ENCODE measurements at places on chromosomes 5 and 9.

- DNase-seq: no peak
Measured at GRCh38 chr5:151022511-151023018, 2.2 kb downstream of the GPX3 start.

DNA sequence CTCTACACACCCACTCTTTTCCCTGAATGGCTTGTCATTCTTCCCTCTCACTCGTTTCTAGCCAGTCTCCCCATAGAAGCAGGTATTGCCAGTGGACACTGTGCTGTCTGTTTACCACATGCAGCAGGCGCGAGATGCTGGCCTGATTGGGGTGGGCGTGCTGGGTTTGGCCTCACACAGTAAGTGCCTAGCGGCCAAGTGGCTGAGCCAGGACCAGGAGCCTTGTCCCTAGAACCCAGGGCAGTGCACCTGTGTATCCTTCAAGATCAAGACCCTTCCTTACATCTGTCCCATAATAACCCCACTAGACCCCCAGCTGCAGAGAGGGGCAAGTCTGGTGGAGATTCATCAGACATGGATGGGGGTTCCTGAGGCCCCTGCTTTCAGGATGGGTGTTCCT lies 112.8 kb upstream of the IRX4 start:
- no peak for DNase-seq

GRCh38 chr5:119367502-119368237 lies 11.9 kb downstream of the TNFAIP8 start:
- DNase-seq: no peak

- DNase-seq: no peak
Measured at GRCh38 chr5:97624886-97625285, 441.8 kb upstream of the RIOK2 start.

DNA sequence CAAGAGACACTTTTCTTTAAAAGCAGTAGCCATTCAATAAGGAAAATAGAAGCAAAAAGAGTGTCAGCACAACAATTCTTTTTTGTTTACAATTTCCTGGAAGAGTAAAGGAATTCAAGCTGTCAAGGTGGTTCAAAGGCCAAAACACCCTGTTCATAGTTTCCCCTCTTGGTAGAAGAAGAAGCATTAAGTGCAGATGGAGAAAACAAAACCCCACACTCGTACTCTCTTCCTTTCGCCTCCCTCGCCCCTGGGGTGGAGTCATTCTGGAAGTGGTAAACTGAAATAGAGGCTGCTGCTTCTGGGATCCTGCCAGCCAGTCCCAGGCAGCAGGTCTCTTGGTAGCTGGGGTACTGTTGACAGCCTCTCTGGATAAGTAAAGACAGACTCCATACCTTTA lies 105.0 kb downstream of the ANKRD55 start:
- no peak for DNase-seq

- DNase-seq: no peak
Measured at GRCh38 chr9:129146441-129146941, 31.6 kb downstream of the IER5L start.

GRCh38 chr9:23682891-23683431 lies 143.1 kb downstream of the ELAVL2 start:
- no peak for DNase-seq

DNA sequence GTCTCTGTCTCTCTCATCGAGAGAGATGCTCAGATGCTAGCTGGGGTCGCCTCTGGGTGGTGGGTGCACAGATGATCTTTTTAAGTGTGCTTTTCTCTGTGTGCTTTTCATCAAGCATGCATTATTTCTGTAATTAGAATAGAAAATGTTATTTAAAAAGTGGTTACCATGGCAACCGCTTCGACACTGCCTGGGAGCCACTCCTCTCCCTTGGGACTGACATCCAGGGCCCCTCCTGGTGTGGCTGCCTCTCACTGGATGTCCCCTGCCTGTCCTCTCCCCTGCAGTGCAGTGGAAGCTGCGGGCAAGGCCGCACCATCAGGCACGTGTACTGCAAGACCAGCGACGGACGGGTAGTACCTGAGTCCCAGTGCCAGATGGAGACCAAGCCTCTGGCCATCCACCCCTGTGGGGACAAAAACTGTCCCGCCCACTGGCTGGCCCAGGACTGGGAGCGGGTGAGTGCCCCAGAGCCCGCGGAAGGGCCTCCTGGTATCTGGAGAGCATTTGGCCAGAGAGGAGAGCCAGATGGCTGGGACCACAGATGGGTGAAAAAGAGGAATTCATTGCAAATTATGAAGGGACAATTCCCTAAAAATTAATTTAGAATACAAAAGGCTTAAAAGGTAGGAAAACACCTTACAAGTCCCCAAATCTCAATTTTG lies 34.7 kb downstream of the ADAMTSL2 start:
- DNase-seq: no peak

- DNase-seq: no peak
Measured at GRCh38 chr9:29211580-29212396, 1638.5 kb upstream of the C9orf72 start.

GRCh38 chr5:179306191-179307012 lies 38.9 kb downstream of the ADAMTS2 start:
- no peak for DNase-seq

DNA sequence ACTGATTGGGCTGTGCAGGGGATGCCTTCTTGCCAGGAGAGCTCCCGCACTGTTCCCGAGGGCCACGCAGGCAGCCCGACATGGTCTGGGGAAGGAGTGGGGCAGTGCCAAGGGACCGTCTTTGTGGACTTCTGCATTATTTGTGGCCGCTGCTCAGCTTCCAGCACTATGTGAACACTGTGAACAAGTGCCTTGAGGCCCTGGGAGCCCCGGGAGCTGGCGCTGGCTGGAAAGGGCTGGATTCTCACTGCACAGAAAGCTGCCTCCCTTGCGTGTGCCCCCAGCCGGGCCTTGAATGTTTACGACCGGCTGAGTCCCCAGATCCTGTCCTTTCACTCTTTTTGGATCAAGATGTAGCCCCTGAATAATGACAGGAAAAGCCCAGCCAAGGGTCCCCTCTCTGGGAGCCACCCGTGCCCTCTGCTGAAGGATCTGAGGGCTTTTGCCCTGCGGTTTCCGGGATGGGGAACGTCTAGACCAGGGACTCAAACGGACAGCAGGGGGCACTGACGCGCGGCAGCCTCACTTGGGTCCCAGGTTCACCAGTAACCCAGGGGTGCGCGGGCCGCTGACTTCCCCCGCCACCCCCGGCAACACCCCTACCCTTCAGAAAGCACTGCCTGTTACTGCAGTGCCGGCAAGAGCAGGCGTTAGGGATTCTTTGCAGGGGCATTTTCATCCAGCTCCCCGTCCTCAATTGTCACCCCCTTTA lies 98.9 kb upstream of the FCN2 start:
- DNase-seq: no peak

- DNase-seq: no peak
Measured at GRCh38 chr9:20929276-20929675, 102.2 kb downstream of the HACD4 start.

- no peak for DNase-seq
Measured at GRCh38 chr5:109660301-109660700, 29.4 kb upstream of the MAN2A1 start.

DNA sequence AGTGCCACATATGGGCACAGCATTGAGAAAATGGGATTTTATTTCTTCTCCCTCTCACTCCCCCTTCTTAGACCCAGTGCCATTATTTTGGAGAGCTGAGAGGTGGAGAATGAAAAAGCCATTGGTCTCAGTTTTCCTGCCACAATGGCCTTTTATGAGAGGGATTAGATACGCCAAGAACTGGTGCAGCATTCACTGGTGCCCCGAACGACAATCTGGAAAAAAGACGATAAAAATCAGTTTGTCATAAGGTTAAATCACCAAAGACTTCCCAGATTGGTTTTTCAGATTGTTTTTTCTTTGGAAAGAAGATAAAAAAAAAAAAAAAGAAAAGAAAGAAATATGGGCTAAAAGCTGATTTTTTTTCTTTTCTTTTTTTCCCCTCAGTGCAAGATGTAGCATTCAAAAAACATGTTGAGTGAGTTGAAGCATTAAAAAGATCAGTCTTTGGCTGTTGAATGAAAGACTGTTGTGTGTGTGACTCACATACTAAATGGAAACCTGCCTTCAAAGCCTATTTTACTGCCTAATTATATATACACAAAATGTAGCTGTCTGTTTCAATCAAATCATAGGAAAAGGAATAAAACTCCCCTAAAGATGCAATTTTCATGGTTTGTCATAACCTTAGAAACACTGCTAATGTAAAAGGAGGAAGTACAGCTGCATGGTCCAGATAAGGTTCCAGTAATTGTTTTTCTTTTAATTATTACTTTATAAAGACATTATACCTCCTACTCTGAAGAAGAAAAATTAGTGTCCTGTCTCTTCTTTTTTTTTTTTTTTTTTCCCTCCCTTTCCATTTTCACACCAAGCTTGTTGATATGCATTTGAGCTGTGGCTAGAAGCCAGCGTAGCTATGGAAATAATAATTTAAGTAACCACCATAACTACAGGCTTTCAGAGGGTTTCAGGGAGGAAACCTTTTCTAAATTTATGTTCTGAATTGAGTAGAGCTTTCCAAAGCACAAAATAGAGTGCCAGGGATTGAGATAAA lies 27.2 kb upstream of the ZNF608 start:
- DNase-seq: no peak

DNA sequence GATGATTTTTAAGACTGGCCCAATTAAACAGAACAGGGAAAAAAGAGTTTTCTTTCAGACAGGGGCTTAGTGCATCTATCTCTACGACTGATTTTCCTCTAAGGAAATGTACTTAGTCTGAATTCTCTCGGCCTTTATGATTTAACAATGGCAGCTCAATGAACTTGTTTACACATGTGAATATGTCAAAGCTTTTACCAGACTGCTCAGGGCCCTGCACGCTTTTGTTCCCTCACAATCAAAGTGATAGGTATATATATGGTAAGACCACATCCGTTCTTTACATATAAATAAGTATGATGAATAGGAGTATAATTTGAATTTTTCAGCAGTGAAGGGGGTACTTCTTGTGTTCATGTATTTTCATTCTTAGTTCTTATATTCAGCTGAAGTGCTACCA lies 27.6 kb downstream of the LEAP2 start:
- no peak for DNase-seq

DNA sequence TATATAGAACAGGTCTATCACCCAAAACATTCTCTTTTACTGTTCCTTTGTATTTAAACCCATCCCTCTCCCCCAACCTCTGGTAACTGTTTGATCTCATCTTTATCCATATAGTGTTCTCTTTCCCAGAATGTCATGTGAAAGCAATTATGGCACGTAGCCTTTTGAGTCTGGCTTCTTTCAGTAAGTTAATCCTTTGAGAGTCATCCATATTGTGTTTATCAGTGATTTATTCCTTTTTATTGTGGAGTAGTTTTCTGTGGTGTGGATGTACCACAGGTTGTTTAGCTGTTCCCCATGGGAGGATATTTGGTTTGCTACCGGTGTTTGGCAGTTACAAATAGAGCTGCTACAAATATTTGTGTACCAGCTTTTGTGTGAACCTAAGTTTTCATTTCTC lies 38.0 kb downstream of the HMGXB3 start:
- DNase-seq: no peak

DNA sequence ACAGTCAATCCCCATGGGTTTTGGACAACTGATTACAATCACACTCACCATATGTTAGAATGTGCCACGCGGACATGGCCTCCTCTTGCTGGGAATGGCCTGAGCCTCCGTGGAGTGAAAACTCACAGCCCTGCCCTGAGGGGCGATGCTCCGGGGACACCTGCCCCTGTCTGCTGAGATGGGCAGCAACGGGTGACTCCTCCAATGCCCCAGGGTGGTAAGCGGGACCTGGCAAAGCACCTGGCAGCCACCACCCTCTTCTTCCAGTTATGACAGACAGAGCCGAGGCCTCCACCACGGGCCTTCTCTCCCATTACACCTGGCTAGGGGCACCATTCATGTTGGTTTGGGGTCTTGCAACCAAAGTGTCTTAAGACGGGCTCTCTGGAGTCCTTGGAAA lies 94.9 kb upstream of the COL5A1 start:
- no peak for DNase-seq

GRCh38 chr5:77743181-77743580 lies 33.0 kb downstream of the TBCA start:
- no peak for DNase-seq

GRCh38 chr5:131142970-131143617 lies 22.0 kb downstream of the HINT1 start:
- DNase-seq: no peak

DNA sequence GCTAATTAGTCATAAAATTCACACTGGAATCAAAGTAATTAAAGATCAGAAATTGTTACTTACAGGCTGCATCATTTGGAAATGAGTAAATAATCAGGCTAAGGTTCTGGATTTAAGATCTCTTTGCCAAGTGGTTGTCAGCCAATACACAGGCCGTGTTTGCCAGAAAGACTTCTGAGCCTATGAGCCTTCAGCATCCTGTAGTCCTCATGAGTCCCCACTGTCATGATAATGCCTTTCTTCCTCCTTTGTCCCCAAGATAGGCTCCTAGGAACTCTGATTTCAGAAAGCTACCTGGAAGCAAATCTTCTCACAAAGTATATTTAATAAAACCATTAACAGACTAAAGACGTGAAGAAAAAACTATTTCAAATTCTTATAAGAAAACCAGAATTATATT lies 810.5 kb downstream of the DNAH5 start:
- DNase-seq: no peak

- no peak for DNase-seq
Measured at GRCh38 chr5:17213938-17214337, 3.5 kb upstream of the BASP1 start.

GRCh38 chr9:122071715-122072114 lies 21.4 kb downstream of the TTLL11 start:
- no peak for DNase-seq

- no peak for DNase-seq
Measured at GRCh38 chr5:60945813-60946187, 795 bp downstream of the NDUFAF2 start.

DNA sequence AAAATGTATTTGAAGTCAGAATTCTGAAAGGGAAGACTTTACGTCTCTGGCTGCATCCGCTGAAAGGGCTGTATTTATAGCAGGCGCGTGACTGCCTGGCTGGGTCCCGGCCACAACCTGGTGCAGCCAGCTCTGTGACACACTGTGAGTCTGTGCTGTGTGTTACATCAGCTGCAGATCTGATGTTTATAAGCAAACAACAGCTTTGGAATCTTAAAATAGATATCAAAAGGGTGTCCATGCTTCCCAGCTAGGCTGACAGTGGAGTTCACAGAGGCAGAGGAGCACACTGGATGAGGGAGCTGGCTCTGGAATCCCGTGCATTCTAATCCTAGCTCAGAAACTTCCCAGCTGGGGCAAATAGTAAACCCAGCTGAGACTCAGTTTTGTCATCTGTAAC lies 433.4 kb upstream of the BRINP1 start:
- DNase-seq: no peak

DNA sequence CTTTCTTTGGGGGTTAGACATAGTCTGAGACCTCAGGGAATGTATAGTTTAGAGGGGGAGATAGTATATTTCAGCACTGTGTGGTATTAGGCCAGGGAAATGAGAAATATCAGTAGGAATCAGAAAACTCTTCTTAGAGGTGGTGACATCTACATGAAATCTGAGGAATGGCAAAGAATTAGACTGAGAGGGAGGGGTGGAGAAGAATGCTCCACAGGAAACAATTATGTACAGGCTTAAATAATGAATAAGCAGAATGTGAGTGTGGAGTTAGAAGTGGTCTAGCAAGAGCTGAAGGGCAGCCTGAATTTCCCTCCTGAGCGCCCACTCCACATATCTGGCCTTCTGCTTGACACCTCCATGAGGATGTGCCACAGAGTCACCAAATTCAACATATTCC lies 3.6 kb upstream of the MACIR start:
- no peak for DNase-seq

GRCh38 chr5:79806741-79807140 lies 117.1 kb downstream of the CMYA5 start:
- DNase-seq: no peak

GRCh38 chr5:158303275-158303674 lies 444.3 kb upstream of the CLINT1 start:
- DNase-seq: no peak

Measured in central memory CD8-positive, alpha-beta T cell (primary cell).